ENCODE measurements at places on chromosomes 4 and X.

DNA sequence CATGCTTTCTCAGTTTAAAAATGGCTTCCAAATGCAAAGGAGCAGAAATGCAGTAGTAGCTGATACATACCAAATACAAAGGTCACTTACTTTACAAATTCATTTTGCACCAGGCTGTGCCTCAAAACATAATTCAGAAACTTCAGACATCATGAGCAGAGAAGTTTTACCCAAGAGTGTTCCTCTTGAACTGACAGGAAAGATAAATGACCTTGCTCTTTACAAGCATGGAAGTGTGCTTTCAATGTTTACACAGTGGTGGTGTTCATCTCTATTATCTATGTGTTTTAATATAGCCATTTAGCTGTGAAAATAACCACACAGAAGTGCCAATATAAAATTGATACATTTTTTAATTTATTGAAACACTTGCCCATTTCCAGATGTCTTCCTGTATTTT lies 383.4 kb downstream of the ANKRD50 start:
- DNase-seq = no peak

DNA sequence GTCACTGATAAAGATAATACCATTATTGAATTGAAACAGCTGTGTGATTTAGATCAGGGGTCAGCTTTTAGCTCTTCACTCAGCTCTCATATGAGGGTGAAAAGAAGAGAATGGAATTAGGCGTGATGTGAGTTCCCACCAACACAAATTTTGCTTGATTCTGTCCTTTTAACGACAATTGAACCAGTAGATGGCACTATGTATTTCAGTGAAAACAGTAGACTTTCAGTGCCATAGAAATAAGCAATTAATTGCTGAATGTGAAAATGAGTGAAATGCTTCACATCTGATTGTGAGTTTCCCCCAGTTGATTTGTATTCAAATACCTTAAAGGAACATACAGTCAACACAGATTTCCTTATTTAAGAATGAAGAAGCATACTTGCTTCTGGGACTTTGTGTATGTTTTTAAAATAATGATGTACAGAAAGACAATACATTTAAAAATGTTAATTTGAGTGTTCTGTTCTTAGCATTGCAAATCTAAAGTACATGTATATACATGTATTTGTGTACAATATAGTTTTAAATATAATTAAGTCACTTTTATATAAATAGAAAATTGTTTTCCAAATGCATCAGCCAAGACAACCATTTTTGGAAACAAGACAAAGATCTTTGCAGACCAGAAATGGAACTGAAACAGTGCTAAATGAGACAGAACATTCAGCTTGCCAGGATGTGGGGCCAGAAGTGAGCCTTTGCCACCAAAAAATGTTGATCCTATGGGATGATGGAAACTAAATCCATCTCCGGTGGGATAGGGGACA lies 178.8 kb downstream of the SNCA start:
- no peak for DNase-seq

DNA sequence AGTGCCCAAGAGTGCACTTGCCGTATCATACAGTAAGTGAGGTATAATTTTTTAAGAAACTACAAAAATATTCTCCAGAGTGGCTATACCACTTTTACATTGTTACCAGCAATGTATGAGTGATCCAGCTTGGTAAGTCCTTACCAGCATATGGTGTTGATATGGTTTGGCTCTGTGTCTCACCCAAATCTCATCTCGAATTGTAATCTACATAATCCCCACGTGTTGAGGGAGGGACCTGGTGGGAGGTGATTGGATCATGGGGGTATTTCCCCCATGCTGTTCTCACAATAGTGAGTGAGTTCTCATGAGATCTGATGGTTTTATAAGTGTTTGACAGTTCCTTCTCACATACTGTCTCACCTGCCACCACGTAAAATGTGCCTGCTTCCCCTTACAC lies 44.8 kb downstream of the RBMX start:
- no peak for DNase-seq

DNA sequence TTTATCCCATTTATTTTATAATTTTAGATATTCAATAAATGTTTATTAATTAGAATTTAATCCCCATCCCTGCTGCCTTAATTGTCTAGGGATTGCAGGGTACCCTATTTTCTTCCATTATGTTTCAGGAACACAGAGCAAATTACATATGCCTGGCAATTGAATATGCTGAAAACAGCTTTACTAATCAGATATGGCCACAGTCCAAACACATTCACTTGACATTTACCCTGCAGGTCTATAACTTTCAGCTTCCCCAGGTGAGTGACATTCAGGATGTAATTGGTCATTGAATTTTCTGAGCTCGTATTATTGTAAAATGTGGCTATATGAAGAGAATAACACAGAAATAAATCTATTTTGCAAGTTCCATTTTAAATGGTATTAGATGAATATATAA lies 218.7 kb upstream of the NDST4 start:
- DNase-seq = no peak

DNA sequence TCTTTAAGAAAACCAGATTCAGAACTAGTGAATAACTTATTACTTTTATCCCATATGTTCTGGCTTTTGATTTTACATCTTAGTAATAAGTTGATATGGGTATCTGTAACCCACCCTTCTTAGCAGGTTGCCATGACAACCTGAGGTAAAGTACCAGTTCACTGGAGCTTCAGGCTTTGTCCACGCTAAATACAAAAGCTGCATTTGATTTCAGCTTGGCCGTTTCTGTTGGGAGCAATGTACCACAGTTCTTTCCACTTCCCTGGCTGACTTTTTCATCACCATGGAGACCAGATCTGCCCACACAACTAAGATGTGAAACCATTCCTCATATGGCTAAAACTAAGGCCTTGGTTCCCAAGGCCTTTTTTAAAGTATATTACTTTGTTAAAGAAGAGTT lies 26.1 kb downstream of the KLHL34 start:
- DNase-seq = no peak

DNA sequence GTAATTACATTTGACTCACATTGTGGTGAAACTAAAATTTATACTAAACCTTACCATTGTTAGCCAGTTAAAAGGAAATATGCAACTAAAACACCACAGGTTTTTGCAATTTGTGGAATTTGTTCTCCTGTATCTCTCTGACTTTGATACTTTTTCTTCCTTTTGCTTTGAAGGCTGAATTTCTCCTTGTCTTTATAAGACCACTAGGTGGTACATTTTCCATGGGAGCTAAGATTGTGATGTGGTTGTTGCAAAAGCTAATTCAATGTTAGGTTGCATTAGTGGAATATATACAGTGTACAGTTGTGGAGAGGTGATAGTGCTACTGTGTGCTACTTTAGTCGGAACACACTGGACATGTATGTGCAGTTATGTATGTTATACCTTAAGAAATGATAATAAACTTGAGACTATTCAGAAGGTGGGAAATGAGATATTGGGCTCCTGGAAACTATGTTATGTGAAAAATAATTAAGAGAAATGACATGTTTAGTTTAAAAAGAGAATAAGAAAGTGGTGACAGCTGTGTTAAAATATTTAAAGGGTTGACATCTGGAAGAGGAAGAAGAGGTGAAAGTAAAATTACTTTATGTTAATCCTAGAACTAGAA lies 70.3 kb downstream of the ARL9 start:
- DNase-seq = no peak

DNA sequence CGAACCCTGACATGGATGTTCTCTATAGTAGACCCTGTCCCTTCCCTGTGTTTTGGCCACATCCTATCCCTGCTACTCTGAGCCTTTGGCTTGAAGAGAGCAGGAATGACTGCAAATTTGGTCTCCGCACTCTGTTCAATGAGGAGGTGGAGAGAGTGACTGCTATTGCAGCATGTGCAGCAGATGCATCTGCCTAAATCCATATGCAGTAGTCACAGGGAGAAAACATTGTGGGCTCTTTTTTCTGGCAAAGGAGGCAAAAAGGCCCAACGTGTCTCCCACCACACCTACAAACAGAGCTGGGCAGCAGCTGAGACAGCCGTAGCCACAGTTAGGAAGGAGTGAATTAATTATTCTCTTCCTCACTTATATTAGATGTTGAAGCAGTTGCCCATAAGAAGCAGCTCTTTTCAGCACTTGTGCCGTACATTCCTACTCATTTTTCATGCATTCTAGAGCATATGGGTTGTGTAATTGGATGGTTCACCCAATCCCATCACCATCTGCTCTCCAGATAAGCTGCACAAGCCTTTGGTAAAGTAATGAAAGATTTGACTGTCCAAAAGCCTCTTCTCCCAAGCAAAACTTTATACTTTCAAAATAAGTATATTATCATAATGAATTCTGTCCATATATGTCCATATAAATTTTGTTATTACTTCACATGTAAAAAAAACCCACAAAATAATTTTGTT lies 147.9 kb upstream of the FAM47A start:
- DNase-seq = no peak

DNA sequence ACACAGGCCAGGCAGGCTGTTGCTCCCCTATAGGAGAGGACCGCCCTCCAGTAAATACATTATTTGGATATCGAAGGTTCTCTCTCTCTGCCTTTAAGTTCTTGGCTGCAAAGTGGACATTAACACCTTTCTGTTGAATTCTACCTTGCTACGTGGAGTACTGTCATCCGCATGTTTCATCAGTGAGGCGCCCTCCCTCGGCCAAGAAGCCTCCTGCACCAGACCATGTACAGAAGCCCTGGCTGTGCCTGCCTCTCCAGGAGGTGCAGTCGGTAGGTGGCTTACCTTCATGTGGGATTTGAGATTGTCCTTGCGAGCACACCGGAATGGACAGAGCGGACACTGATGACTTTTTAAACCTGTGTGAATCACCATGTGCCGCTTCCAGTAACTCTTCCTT lies 46.7 kb downstream of the ZNF827 start:
- DNase-seq = no peak

GRCh38 chr4:10343656-10344055 lies 113.6 kb downstream of the ZNF518B start:
- DNase-seq = no peak

- DNase-seq = no peak
These were observed 286.1 kb upstream of the TBX22 start for GRCh38 chrX:79728421-79728820.

GRCh38 chr4:172851534-172851933 lies 317.1 kb upstream of the GALNT7 start:
- DNase-seq = no peak

- no peak for DNase-seq
These were observed 81.4 kb upstream of the STIM2 start for GRCh38 chr4:26779224-26779623.

GRCh38 chrX:4663085-4663484 lies 949.6 kb upstream of the PRKX start:
- no peak for DNase-seq

DNA sequence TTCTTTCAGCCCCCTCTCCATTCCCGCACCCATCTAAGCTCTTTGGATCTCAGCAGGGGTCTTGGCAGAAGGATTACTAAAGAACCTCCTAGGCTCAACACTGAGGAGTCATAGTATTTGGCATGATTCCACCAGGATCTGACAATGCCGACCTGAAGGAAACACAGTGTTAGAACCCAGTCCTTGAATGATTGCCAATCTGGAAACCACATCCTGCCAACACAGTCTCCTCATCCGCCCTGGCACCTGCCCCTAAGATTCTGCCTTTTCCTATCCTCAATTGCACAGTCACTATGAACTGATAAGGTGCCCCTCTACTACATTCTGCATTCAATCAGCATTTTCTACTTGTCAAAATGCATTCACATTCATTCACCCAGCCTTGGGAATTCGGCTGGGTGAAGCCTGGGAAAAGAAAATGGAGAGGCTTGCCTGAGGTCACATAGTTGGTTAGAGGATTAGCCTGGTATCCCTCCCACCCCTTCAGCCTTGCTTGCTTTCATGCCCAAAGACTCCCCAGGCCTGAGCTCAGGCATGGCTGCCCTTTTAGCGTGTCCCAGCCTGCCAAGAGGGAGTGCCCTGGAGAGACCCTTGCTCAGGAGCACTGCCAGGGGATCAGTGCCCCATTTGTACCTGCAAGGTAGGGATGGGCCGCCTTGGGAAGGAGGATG lies 2.2 kb upstream of the CLDN2 start:
- DNase-seq = no peak

GRCh38 chrX:130105244-130105643 lies 5.1 kb downstream of the ELF4 start:
- DNase-seq = no peak
